ENCODE measurements at places on chromosomes 3 and 15.
A peak's percentile ranks its signal among the peaks of the same experiment; 100 is the strongest.

GRCh38 chr3:124115956-124116355 lies 124.0 kb upstream of the ROPN1 start:
- no peak for ATAC-seq

GRCh38 chr3:11230832-11231231 lies 41.4 kb upstream of the ATG7 start:
- ATAC-seq = no peak

DNA sequence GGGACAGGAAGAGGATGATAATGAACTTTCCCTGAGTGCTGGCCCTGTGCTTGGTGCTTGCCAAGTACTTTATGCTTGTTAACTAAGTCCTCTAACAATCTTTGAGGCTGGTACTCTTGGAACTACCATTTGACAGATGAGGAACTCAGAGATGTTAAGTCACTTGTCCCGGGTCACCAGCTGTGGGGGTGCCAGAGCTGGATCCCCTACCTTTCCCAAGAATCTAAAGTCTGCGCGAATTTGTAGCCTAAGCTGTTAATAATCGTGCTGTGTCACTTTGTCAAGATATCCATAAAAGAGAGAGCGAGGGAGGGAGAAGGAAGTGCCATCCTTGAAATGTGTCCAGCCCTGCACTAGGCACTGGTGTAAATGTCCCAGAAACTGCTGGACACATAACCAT lies 19.0 kb upstream of the ACOX2 start:
- ATAC-seq = no peak

DNA sequence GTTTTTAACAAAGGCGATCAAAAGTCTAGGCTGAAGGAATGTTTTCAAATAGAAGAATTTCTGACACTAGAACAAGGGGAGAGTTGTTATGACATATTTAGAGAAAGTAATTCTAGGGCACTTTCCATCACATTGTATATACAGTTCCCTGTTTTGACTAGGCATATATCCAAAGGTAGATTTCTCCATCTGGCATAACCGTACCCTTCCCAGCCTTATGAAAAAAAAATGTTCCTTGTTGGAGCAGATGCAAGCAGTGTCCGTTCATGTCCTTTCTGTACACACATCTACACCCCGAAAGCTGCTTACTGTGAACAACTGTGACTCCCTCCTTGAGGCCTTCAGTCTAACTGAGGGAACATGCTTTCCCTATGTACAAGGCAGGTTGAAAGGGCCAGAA lies 271.7 kb upstream of the GBE1 start:
- ATAC-seq = no peak

- peak; percentile 72 for ATAC-seq
These were observed 298 bp downstream of the BCL2L10 start for GRCh38 chr15:52112203-52112750.

- ATAC-seq = no peak
These were observed 117.8 kb downstream of the RPLP1 start for GRCh38 chr15:69570454-69570853.

All from esophagus mucosa (tissue), 1 donor.